ENCODE measurements at places on chromosomes 6 and 20.
A peak's percentile ranks its signal among the peaks of the same experiment; 100 is the strongest.

DNA sequence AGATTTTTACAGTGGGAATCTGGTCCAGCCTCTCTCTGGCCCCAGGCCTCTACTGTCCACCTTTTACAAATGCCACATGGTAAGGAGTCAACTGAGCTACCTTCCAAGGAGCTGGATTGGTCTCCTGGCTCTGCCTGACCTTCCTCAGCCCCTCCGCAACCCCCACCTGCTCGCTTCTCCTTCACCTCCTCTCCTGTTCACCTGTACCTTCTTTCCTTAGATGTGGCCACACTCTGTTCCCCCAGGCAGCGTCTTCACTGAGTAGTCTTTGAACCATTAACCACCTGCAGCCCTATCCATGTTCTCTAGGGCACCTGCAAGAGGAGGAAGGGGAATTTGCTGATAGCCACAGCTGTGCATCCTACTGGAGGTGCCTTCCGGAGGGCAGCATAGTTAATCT is 55.3 kb upstream of the DDR1 start:
- no peak for DNase-seq

DNA sequence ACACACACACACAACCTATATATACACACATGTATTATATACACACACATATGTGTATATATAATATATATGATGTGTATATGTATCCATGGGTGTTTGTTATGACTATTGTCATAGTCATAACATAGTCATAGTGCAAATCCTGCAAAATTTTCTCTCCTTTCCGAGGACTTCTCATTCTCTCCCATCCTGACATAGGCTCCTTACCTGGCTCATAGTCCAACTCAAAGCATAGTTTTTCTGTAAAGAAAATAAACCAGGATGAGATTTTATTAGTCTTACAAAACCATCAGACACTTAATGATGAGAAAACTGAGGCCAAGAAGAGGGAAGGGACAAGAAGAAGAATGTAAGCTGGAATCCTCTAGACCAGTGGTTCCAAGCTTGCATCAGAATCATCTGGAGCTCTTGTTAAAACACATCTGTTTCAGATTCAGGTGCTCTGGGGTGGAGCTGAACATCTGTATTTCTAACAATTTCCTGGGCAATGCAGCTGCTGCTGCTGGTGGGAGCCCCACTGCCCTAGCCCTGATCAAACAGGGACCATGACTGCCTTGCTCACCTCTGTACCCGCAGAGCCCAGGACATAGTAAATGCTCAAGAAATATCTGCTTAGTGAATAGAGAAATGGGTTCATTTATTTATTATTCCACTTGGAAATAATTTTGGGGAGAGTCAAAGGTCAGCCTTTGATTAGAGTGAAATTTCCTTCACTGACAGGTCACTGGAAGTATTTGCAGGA is 5.3 kb downstream of the TRIM10 start:
- no peak for DNase-seq

GRCh38 chr6:39865011-39865888 is 69.0 kb downstream of the MOCS1 start:
- peak; percentile 83 for DNase-seq

GRCh38 chr6:126803769-126804168 is 314.7 kb upstream of the RSPO3 start:
- DNase-seq, result no peak
